ENCODE measurements at places on chromosomes 7 and 10.

DNA sequence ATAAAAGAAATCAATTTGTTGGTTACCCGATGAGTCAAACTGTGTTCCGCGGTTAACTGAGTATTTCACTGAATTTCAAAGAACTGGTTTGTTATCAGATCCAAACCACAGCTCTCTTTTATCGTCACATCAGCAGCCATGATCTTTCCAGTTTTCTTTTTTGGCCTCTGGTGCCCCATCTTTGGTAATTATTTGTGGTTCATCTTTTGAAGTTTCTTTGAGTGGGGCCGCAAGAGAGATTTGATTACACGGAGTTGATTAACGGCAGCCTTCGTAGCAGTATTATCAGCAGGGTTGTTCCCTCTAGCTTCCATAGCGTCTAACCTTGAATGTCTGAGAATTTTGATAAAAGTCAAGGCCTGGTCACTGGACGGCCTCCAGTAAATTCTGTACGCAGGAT is 154.9 kb upstream of the TNRC18 start:
- no peak for DNase-seq

GRCh38 chr10:73964743-73965142 is 33.2 kb upstream of the VCL start:
- no peak for DNase-seq

GRCh38 chr10:24951201-24952142 is 934 bp downstream of the PRTFDC1 start:
- peak; percentile 88 for DNase-seq

DNA sequence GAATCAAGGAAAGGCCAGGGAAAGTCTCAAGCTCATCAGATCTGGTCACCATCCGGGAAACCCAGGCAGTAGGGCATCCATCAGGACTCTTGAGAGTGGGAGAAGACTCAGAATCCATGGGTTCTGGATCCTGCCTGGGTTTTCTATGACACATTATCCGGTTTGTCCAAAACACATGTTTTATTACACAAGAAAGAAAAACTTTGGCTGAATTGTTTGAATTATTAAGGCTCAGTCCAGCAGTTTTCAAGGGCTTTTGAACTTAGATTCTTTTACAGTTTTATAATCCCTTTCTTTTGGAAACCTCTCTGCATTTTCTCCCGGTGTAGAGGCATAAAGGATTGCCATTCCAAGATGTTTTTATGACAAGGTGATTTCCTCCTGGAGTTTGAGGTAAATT is 528.5 kb upstream of the MGMT start:
- no peak for DNase-seq

DNA sequence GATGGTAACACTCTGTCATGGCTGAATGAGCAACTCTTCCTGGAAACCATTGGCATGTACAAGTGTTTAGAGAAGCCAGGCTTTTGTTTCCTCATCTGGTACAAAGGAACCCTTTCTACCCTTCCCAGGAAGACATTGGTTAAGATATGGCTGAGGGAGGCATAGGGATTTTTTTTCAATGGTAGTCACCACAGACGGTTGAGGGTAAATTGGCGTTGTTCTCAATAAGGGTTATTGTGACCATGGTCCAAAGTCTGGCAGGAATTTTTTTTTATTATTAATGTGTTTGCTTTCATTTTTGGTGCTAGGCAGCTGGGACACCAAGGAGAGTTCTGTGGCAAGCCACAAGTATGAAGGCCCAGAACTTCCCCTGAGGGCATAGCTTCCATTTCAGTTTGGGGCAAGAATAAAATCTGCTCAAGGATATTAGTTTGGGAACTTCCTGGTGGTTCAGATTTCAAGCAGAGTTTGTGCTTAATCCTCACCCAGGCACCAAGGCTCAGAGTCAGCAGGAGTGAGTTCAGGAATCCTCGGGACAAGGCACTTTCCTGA is at the start of gene PLEKHS1:
PLEKHS1 (plus strand) TSS at position 502 of the 552 bp plus-strand sequence. CDS start 3,596 bp downstream, outside the sequence.
- no peak for DNase-seq

GRCh38 chr10:43972976-43973647 is 324.4 kb upstream of the ZNF32 start:
- no peak for DNase-seq

- DNase-seq = no peak
Observed at GRCh38 chr10:28320090-28320489, 17.2 kb upstream of the MPP7 start.

- no peak for DNase-seq
Observed at GRCh38 chr10:74977913-74978847, 133.3 kb upstream of the SAMD8 start.

DNA sequence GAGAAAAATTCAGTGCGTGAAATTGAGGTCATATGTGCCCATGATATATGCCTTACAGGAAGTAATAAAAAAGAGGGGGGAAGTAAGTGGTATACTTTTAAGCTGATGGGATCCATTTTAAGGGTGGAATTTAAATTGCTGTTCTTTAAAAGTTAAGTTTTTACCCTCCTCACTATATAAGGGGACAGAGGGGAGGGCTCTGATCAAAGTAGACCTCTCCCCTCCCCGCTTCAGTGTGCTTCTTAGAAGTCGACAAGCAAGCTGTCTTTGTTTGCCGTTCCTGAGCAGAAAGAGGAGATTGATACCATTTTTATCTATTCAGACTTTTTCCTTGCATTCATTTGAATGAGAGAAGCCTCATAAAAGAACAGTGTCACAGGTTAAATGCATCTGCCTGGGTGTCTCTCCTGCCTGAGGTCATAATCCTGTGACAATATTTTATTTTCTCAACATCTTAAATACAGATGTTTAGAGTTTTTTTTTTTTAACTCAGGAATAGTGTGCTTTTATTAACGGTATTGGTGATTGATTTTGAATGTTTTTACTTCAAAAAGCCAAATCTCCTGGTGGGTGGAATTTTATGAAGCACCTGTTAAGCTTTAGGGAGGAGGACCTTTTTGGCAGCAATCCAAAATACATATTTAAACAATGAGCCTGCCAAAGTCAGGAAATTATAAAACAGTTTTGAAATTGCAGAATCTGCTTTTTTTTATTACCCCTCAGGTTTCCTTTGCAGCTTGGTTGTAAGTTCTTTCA is 141.7 kb downstream of the KAT6B start:
- DNase-seq = no peak

DNA sequence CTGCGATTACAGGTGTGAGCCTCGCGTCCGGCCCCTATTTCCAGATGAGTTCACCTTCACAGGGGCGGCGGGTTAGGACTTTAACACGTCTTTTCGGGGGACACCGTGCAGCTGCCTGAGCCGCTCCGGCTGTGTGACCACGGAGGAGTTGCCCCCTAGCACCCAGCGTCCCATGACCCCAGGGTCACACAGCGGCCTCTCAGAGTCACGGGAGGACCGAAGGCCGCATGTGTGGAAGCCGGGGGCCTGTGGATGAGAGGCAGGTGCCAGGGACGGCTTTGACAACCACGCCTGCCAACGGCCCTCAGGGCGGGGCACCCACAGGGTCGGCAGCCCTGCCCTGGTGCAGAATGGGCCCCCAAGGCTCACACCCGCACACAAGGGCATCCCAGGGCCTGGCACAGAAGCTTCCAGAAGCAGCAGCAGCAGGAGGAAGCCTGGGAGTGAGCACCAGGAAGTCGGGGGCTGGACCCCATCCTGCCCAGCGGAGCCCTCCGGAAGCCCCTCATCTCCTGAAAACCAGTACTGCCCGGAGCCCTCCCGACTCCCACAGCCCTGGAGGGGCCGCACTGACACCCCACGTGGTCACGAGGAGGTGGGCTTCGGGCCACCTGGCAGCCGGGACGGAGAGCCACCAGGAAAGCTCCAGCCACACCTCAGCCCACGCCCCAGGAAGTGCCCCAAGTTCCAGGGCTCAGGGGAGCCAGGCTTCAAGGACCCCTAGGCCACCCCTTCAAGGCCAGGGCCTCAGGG is 32.7 kb downstream of the ADAP1 start:
- peak; percentile 6 for DNase-seq

- no peak for DNase-seq
Observed at GRCh38 chr10:101246639-101247038, 17.4 kb upstream of the LBX1 start.

DNA sequence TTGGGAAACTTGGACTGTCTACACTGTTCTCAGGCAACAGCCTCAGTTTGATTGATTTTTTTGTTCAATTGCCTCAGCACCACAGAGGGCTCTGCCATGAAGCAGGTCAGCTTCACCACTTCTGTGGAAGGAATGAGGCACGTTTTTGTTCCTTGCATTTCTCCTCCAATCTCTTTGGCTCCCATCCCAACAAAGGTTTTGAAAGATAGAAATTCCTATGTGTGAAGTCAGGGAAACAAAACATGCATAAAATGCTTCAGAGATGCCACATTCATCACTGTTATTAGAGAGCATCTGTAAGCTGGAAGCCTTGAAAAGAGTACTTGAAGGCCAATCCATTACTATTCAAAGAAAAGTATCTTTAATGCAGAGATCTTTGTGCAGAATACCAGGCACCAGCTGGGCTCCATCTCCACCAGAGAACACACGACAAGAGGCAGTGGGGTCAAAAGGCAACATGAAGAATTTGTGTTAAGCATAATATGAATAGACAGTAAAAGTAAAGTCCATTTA is 249.1 kb upstream of the LYZL1 start:
- DNase-seq = no peak

DNA sequence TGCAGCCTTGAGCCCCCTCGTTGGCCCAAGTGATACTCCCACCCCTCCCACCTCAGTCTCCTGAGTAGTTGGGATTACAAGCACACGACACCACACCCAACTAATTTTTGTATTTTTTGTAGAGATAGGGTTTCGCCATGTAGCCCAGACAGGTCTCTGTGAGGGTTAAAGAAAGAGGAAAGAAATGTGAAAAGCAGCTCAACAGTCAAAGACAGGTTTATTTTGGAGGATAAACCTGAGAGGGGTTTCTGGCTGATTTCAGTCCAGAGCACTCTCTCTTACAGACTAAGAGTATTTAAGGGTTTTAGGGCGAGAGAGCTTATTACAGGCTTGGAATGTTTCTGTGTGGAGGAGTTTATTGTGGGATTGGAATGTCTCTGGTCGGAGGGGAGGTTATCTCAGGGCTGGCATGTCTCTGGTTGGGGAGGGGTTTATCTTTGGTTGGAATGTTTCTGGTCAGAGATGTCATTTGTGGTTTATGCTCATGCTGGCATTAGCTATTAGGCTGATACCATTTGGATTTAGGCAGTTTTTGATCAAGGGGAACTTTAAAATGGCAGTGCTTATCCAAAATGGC is 26.1 kb upstream of the SNX10 start:
- no peak for DNase-seq

- no peak for DNase-seq
Observed at GRCh38 chr10:70444744-70445143, 3.3 kb upstream of the NODAL start.

- DNase-seq = no peak
Observed at GRCh38 chr10:24718031-24718855, 5.4 kb downstream of the ARHGAP21 start.

DNA sequence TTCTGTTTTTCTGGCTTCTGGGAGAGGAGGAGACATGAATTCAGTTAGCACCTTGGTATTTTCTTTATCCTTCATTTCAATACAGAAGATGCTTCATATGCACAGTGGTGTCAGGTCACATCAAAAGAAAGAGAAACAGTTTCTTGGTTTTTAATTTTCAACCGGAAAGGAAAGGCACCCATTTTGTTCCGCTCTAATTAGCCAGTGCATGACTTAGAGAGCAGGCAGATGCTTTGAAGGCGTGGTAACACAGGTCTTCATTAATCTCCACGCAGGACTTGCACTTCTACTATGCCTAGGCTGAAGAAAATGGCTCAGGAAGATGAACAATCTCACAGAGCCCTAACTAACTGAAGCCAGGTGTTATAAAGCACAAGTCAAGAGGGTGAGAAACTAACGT is 70.4 kb upstream of the ATRNL1 start:
- no peak for DNase-seq

DNA sequence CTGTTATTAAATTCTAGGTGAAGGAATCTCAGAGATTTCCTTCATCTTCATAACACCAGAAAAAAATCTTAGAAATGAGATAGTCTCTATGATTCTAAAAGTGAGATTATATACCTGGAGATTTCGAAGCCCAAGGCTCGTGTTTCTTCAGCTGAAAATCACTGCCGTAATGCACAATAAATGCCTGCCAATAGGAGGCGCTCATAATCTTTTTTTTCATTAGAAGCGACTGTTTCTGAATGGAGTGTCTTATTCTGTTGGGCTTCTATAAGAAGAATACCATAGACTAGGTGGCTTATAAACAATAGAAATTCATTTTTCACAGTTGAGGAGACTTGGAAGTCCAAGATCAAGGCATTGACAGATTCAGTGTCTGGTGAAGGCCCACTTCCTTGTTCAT is 294.7 kb downstream of the PRKG1 start:
- DNase-seq = no peak

DNA sequence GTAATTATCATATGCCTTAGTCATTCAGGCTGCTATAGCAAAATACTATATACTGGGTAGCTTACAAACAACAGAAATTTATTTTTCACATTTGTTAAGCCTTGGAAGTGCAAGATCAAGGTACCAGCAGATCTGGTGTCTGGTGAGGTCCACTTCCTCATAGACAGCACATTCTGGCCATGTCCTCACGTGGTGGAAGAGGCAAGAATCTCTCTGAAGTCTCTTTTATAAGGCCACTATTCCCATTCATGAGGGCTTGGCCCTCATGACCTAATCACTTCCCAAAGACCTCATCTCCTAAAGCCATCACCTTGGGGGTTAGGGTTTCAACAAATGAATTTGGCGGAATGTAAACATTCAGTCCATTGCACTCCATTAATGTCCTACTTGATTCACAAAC is 137.5 kb upstream of the C1GALT1 start:
- no peak for DNase-seq

DNA sequence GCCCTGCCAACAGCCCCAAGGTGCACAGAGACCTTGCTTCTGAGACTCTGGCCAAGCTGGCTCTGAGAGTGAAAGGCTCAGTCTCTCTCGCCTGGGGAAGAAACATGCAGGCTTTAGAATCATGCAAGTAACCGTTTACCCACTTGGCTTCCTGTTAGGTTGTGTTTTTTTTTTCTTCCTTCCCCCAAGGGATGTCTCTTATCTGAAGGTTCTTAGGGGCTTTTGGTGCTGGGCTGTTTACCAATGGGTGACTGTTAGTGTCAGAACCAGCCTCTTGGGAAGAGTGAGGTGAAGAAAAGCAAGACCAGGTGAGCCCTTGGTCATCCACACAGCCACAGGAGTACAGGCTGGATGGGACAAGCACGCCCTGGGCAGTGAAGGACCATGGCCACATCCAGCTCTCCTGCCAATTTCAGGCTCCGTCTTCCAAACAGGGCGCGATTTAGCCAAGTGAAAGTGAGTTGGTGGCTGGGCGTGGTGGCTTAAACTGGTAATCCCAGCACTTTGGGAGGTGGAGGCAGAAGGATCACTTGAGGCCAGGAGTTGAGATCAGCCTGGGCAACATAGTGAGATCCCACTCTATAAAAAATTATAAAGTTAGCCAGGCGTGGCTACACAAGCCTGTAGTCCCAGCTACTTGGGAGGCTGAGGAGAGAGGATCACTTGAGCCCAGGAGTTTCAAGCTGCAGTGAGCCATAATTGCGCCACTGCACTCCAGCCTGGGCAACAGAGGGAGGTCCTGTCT is 76.3 kb upstream of the CUX1 start:
- no peak for DNase-seq

Data from posterior cingulate gyrus (tissue), 11 donors.